Esophagus squamous epithelium (tissue), 5 donors: ENCODE measurements at places on chromosomes 1 and 21. TPM values are rescaled to one million over a fixed set of nuclear protein-coding genes. Genes with fewer than 3 reads are reported as not detected.

GRCh38 chr1:57142999-57143398 is 177.2 kb upstream of the C8B start:
- no peak for DNase-seq
- no peaks in the 10 kb centered on the region for H3K27me3 ChIP-seq
- H3K4me3 ChIP-seq = no peak overlapping the region
- no peaks in the 10 kb centered on the region for H3K36me3 ChIP-seq

DNA sequence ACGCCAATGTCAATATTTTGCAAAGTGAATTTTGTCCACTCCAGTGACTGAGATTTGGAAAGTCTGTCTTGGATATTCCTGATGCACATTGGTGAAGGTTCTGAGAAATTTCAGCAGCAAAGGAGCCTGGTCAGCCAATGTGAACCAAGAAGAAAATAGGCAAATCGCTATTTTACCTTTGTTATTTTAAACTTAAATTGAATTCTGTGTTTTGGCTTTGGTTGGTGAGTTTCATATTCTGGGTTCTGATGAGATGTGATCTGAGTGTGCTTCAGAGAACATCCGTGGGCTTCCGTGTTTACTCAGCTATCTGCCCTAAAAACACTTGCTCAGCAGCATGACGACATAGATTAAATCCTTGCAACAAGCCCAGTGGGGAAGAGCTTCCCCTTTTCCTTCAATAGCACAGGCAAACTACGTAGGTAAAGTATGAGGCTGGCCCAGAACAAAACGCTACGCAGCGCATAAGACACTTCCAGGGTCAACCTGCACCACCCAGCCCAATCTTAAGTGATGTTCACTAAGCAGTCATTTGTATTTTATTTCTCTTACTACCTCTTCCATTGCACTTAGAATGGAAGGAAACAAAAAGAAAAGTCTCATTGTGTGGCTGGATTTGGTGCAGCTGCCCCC is 176.4 kb upstream of the KAZN start:
- no peaks in the 10 kb centered on the region for H3K36me3 ChIP-seq
- DNase-seq = no peak
- no peak overlapping the region for H3K27ac ChIP-seq
- no peaks in the 10 kb centered on the region for H3K4me1 ChIP-seq

- H3K4me1 ChIP-seq = no peaks in the 10 kb centered on the region
- no peak for DNase-seq
- no peaks in the 10 kb centered on the region for H3K36me3 ChIP-seq
- H3K27ac ChIP-seq = peak overlapping the region; percentile 69
Observed at GRCh38 chr21:34311561-34312330, 52.1 kb upstream of the KCNE2 start.

DNA sequence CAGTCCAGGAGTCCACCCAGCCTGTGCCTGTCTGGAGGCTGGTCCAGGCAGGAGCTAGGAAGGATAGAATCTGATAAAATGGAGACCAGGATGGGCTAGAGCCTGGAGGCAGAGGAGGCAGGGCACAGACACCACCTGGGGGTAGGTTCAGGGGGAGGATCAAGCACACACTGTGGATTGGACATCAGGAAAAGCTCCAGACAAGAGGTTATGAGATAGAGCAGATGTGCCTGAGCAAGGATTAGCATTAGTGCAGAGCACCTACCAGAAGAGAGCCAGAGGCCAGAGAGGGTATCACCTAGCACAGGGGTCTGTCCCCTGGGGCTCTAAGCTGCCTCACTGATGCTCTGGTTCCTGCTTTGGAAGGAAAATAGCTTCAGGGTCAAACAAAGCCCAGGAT is 216.7 kb upstream of the ZC3H12A start:
- H3K4me3 ChIP-seq = no peak overlapping the region
- H3K36me3 ChIP-seq = no peaks in the 10 kb centered on the region
- no peaks in the 10 kb centered on the region for H3K4me1 ChIP-seq
- DNase-seq = no peak
- no peak overlapping the region for H3K27ac ChIP-seq

DNA sequence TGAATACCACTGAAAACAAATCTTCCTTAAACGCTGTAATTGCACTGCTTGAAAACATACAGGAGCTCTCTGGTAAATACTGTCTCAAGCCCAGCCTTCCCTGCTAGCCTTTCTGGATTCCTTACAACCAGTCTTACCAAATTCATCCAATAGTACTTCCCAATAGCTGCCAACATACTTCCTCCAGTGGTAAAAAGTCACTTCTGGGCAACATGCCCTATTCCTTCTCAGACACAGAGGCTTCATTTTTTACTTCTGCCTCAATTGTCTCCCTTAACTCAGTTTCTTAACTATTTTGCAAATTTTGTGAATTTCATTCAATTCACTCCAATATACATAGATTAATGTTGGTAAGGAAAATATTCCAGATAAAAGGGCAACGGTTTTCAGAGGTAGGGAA is 166.3 kb downstream of the TBX15 start:
- H3K4me3 ChIP-seq = no peak overlapping the region
- no peaks in the 10 kb centered on the region for H3K36me3 ChIP-seq
- no peaks in the 10 kb centered on the region for H3K27me3 ChIP-seq
- no peak overlapping the region for H3K27ac ChIP-seq

DNA sequence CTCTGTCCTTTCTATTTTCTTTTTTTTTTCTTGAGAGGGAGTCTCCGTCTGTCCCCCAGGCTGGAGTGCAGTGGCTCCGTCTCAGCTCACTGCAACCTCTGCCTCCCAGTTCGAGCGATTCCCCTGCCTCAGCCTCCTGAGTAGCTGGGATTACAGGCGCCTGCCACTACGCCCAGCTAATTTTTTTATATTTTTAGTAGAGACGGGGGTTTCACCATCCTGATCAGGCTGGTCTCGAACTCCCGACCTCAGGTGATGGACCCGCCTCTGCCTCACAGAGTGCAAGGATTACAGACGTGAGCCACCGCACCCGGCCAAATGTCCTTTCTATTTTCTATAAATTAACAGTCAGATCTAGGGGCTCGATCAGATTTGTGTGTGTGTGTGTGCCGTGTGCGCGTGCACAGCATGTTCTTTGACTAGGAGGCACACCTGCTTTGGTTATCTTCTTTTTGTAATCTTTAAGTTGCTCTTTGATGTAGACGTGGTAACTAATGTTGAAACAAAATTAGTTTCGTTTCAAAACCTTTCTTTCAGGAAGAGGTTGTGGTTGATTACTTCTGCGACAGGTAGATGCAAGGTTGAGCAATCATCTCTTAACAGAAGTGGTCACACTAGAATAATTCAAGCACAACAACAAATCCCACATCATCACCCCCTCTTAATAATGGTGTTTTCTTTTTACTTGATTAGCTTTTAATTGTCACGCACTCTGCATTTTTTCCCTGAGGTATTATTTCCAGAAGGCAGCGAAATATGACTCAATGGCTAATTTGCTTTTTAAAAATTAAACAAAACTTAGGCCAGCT is 779 bp upstream of the DEGS1 start:
- H3K36me3 ChIP-seq = no peaks in the 10 kb centered on the region
- H3K4me3 ChIP-seq = peak overlapping the region; percentile 96
- no peaks in the 10 kb centered on the region for H3K27me3 ChIP-seq

DNA sequence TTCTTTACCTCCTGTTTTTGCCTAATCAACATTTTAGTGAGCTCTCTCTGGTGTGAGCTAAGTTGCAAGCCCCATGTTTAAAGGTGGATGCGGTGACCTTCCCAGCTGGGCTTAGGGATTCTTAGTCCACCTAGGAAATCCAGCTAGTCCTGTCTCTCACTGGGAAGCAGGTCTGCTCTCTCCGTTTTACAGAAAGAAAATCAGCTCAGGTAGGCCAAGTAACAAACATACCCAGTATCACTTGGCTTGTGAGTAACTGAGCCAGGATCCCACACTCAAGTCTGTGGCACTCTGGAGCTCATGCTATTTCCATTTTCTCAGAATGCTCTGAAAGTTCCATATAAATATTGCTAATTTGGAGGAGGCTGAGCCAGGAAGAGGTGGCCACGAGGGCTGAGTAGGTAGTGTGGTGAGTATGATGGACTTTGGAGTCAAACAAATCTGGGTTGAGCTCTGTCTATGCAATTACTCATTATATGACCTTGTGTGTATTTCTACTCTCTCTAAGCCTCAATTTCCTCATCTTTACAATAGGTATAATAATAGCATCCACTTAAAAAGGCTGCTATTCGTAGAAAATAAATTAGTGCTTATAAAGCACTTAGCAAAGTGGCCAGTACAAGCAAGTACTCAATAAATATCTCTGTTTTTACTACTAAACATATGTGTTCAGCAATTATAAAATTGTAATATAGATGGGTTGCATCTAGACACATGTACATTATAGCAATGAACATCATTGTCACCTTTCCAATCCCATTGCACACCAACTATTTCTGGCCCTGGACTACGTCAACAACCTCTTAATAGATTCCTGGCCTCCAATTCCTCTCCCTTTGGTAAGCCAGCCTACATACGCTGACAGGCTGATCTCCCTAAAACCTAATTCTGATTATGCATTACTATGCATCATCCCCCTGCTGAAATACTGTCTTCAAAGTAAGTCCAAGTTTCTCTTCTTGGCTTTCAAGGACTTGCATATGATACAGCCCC is 32.7 kb upstream of the DHCR24 start:
- peaks cover 11% of the 10 kb centered on the region for H3K4me1 ChIP-seq
- H3K36me3 ChIP-seq = no peaks in the 10 kb centered on the region
- no peak for DNase-seq
- H3K27me3 ChIP-seq = no peaks in the 10 kb centered on the region
- H3K27ac ChIP-seq = no peak overlapping the region

GRCh38 chr1:87393445-87394085 is 64.9 kb downstream of the LMO4 start:
- H3K4me1 ChIP-seq = peaks cover 5% of the 10 kb centered on the region
- H3K36me3 ChIP-seq = no peaks in the 10 kb centered on the region
- DNase-seq = no peak
- H3K27me3 ChIP-seq = no peaks in the 10 kb centered on the region
- no peak overlapping the region for H3K27ac ChIP-seq

Gene ALX3
- total RNA-seq = not detected

Gene TARBP1
- total RNA-seq = 13.2 TPM

Gene CHIA
- total RNA-seq = not detected
